ENCODE measurements at places on chromosomes 6 and 20. TPM values are rescaled to one million over a fixed set of nuclear protein-coding genes. Genes with fewer than 3 reads are reported as not detected.

DNA sequence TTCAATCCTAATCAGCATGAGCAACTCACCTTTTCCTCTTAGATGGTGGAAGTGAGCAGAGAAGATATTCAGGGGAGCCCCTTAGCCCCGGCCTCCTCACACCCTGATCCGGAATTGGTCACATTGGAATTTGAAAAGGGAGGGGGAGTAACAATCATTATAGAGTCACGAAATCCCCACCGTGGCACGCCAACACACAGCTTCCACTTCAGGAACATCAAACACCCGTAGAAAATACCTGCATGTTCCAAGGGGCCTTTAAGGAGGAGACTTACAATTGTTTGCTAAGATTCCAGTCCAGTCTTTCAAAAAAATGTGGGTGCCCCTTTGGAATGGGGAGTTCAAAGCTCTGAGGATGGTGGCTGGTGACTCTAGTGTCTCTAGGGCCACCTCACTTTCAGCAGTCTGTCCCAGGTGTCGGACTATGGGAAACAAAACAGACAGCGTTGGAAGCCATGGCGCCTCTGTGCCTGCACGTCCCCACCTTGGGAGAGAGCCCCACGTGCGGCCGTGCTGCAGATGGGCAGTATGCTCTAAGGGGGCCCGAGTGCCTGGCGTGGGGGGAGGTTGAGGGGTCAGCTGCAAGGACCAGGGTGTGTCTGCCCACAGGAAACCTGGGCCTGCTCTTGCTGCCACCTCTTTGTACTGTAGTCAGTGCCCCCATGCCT lies 2.4 kb downstream of the CD93 start:
- DNase-seq, result no peak

GRCh38 chr6:105804424-105804823 lies 281.7 kb upstream of the PRDM1 start:
- peak; percentile 49 for DNase-seq

GRCh38 chr20:15603506-15603905 lies 969.7 kb downstream of the KIF16B start:
- no peak for DNase-seq

DNA sequence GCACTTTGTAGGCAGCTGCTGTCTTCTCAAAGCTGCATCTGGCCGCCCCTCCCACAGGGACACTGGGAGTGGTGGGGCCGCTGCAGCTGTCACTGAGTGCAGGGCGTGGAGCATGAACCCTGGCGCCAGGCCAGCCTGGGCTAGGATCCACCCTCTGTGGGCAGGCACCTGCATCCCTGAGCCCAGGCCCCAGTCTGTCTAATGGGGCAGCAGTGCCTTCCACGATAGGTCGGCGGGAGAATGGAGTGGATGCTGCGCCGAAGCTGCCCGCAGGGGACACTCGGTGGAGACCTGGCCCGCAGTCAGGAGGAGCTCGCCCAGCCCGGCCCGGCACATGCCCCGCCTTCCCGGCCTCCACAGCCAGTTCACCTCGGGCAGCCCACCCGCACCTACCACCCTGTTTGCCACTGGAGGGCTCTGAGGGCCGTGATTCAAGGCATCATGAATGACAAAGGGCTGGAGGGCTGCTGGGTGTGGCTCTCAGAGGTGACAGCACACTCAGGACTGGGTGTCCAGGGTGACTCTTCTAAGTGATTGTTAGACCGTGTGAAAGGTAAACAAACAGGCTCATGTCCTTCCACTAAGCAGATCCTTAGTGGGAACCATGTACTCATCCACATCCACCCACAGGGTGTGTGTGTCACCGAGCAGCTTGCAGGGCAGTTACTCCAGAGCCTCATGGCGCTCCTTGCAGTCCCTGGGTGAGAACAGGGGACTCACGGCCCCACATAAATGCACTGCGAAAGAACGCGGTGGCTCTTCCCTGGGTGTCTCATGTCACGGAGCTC lies 133.9 kb downstream of the AGPAT4 start:
- peak; percentile 21 for DNase-seq

DNA sequence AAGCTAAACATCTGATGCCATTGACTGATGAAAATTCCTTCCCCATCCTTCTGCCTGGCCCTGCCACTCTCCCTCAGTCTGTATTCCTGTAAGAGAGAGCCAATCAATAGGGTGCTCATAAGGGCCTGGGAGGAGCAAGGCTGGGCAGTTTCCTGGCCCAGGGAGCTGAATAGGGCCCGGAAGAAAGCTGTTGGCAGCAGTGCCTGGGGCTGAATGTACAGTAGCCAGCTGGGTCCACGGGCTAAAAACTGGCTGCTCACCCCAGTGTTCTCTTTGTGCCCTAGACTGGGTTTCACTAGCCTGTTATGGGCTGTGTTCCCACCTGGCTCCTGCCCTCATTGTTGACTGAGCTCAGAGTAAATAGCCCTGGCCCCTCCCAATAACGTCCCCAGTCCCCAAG lies 1.7 kb upstream of the WFDC2 start:
- DNase-seq, result no peak

- DNase-seq, result peak; percentile 92
Measured at GRCh38 chr6:75204217-75204958, 1.5 kb downstream of the COL12A1 start.

GRCh38 chr6:14549871-14550270 lies 432.3 kb downstream of the CD83 start:
- no peak for DNase-seq

- DNase-seq, result no peak
Measured at GRCh38 chr6:158039178-158039557, 57.5 kb downstream of the SYNJ2 start.

DNA sequence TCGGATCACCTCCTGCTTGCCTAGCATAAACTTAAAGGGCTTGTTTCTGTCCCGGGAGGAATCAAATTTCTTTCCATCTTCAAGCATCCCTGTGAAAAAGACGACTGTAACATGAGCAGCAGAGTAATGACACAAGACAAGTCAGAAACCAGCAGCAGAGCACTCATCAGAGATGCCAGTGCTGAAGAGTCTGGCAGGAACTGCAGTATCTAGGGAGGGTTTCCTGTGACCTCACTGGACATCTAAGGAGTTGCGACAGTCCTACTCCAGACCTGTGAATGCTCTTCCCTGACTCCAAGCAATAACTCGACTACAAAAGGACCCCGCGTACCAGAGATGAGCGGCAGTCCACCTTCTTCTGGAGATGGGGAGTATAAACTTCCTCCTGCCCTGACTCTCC lies 17.3 kb downstream of the FKBP1A start:
- DNase-seq, result peak; percentile 62

GRCh38 chr20:17943343-17943742 lies 25.3 kb downstream of the SNX5 start:
- DNase-seq, result no peak

- peak; percentile 20 for DNase-seq
Measured at GRCh38 chr6:124479991-124480430, 482.2 kb upstream of the RNF217 start.

DNA sequence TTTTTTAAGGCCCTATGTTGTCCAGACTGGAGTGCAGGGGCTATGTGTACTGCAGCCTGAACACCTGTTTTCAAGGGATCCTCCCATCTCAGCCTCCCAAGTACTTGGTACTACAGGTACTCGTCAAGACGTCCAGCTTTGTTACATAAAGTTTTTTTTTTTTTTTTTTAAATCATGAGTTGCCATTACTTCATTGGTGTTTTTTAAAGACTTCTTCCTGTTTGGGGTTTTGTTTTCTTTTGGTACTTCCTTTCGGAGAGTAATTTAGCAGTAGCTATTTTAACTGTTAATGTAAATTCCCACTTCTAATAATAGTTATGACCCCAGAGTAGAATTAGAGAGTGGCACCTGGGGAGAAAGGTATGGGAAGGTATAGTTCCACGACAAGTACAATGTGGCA lies 10.5 kb downstream of the ZNFX1 start:
- DNase-seq, result no peak

- peak; percentile 49 for DNase-seq
Measured at GRCh38 chr6:152605342-152605741, 31.8 kb downstream of the SYNE1 start.

The PRDM13 gene
- not detected for total RNA-seq

The SOX18 gene
- not detected for total RNA-seq

The GPX5 gene
- total RNA-seq, result not detected

The KCNK5 gene
- total RNA-seq, result under 0.01 TPM

The CST5 gene
- total RNA-seq, result not detected

Data from fibroblast of lung (primary cell).